ENCODE measurements at places on chromosomes 1 and 21. TPM values are rescaled to one million over a fixed set of nuclear protein-coding genes. Genes with fewer than 3 reads are reported as not detected.

GRCh38 chr1:121472017-121472416 is 287.2 kb downstream of the SRGAP2C start:
- DNase-seq = no peak

DNA sequence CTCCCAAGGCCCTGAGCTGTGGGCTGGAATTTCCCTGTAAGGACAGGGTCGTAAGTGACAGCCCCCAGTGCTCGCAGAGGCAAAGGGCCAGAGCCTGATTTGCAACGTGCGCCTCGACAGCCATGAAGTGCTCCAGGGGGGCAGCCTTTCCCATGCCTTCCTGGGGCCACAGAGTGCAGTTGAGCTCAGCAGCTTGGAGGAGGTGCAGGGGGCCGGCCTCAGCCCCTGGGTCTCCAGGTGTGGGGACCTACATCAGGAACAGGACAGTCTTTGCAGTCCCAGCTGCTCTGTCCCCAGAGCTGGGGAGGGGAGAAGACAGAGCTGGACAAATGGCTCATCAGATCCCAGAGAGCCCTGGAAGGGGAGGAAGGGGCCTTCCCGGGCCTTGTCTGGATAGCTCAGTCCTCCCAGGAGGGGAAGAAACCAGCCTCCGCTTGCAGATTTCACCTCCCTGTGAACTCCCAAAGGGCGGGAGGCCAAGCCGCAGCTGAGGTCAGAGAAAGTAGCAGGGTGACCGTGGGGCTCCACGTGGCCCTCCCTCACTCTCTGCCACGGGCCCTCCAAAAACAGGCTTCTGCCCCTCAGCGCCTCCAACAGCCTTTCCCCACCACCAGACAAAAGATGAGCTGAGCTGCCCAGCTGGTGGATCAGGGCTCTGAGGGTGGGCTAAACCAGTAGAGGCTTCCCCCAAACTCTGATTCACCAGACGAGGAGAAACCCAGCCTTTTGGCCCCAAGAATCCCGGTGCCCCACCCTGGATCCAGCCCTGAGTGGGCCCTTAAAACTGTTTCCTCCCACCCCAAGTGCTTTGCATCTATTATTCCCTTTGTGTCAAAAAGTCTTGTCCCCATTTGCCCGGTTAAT is 76.5 kb downstream of the DHRS3 start:
- peak; percentile 77 for DNase-seq

KCNJ6 gene
- not detected for total RNA-seq

GRCh38 chr1:157230500-157230899 is 92.3 kb upstream of the ETV3 start:
- no peak for DNase-seq

DNA sequence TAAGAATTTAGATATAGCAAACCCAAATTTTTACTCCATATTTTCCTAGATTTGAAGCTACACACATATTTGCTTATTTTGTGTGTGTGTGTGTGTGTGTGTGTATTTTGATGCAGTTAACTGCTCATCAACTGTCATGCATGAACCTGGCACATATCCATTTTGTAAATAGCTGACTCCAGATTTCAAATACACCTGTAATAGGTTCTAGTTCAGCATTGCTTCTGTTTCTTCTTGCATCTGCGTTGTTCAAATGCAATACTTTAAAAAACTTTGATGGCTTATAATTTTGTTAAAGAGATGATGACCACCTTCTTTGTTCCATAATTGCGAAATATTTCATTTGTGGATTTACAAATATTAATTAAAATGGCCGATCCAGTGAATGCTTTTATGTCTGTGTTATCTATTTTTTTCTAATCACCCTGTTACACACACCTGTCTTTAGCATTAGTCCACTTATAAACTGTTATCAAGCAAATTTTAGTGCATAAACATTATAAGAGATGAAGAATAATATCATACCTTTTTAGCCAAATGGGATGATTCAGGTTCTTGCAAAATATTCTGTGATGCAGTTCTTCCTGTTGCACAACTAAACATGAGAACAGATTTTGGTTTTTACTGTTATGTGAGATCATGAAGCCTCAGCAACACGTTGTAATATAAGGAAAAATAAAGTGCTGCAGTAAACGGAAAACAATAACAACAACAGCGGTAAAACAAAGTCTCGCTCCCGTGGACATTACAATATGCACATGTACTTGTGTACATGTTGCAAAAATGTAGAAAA is 12.7 kb upstream of the S100A11 start:
- no peak for DNase-seq
